Activated naive CD8-positive, alpha-beta T cell treated with anti-CD3 and anti-CD28 coated beads, Interleukin-2, amount 10 ng/mL, durations not matched to agents 7 days and 5 days (primary cell): ENCODE measurements at places on chromosomes 7 and 10. TPM values are rescaled to one million over a fixed set of nuclear protein-coding genes. Genes with fewer than 3 reads are reported as not detected.

Gene IQUB
- not detected for total RNA-seq

Gene RGR
- total RNA-seq, result not detected

Gene HMX2
- total RNA-seq, result not detected

Gene ZNF804B
- total RNA-seq, result not detected

Gene HOXA4
- total RNA-seq, result 0.17 TPM

Gene ADIRF
- total RNA-seq, result not detected

Gene UNC5B
- total RNA-seq, result 0.03 TPM

Gene ZMYND11
- 52.8 TPM for total RNA-seq
